ENCODE measurements at places on chromosomes 2 and 18. TPM values are rescaled to one million over a fixed set of nuclear protein-coding genes. Genes with fewer than 3 reads are reported as not detected.

CDC42EP3 gene
- total RNA-seq, result 20.8 TPM

DNA sequence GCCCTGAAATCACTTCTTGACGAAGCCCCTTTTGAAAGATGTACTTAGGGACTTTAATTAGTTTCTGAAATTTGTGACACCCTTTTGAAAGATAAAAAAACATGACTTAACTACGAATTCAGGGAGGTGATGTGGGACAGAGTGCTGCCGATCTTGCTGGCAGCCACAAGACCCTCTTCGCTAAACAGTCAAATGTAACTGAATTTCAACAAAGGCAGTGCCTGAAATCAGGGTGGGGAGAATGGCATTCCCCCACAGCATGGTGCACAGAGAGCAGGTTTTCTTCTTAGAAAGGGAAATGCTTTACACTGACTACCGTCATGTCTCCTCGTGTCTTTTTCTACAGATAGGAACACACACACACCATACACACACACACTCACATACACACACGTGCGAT is 640.2 kb upstream of the POU3F3 start:
- no peak for DNase-seq

GRCh38 chr2:211793690-211794089 is 744.9 kb downstream of the ERBB4 start:
- DNase-seq, result no peak

GRCh38 chr2:159904127-159904958 is 106.3 kb upstream of the CD302 start:
- no peak for DNase-seq

DNA sequence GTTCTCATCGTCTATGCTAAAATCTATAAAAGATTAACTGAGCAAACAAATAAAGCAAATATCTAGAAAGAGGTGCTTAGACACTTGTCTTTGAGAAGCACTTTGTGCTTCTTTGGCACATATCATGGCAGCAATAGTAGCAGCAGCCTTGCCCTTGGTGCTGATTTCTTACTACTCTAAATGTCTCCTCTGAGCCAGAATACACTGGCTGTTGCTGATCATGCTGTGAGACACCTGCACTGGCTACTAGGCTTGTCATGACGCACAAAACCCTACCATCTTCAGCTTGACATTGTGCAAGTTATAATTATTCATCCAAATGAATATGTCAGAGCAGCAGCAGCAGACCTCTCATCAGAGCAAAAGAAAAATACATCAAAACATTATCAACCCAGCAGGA is 46.7 kb downstream of the FANCL start:
- DNase-seq, result no peak

GRCh38 chr18:12520442-12520992 is 112.8 kb downstream of the PRELID3A start:
- no peak for DNase-seq

COPS9 gene
- total RNA-seq, result 181 TPM

Measured in dorsolateral prefrontal cortex (tissue), 122 donors.